Neural crest cell (in vitro differentiated cells): ENCODE measurements at places on chromosomes 1 and 21.

DNA sequence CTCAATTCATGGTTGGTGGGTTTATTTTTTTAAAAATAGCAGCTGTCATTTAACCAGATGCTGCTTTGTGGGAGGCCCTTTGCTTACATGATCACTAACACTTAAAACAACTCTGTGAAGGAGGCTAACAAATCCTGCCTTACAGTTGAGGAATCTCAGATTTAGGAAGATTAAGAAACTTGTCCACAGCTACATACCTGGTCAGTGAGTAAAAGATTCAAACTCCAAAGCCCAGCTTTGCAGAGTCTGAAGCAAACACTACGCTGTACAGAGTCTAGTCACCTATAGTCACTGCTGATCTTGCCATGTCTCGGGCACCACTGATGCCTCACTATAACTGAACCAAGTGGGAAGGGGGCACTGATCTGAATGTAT lies 535.4 kb downstream of the SMYD3 start:
- H3K4me1 ChIP-seq = peaks cover 10% of the 10 kb centered on the region
- no peak for DNase-seq
- H3K27me3 ChIP-seq = no peaks in the 10 kb centered on the region
- H3K27ac ChIP-seq = no peak overlapping the region

GRCh38 chr1:26213335-26213905 lies 20.6 kb upstream of the CEP85 start:
- H3K4me1 ChIP-seq = no peaks in the 10 kb centered on the region
- H3K27me3 ChIP-seq = no peaks in the 10 kb centered on the region

- H3K27ac ChIP-seq = no peak overlapping the region
- no peaks in the 10 kb centered on the region for H3K36me3 ChIP-seq
- no peak for DNase-seq
- no peak overlapping the region for H3K4me3 ChIP-seq
- no peaks in the 10 kb centered on the region for H3K4me1 ChIP-seq
- no peaks in the 10 kb centered on the region for H3K27me3 ChIP-seq
These were observed 48.2 kb downstream of the NEK2 start for GRCh38 chr1:211627259-211627658.

GRCh38 chr21:37700641-37701202 lies 215.5 kb downstream of the KCNJ6 start:
- H3K4me3 ChIP-seq = no peak overlapping the region
- H3K27me3 ChIP-seq = peaks cover 29% of the 10 kb centered on the region
- H3K36me3 ChIP-seq = no peaks in the 10 kb centered on the region
- no peaks in the 10 kb centered on the region for H3K4me1 ChIP-seq

- no peak overlapping the region for H3K4me3 ChIP-seq
- no peak overlapping the region for H3K27ac ChIP-seq
These were observed 159.5 kb downstream of the LTN1 start for GRCh38 chr21:28833182-28833581.

DNA sequence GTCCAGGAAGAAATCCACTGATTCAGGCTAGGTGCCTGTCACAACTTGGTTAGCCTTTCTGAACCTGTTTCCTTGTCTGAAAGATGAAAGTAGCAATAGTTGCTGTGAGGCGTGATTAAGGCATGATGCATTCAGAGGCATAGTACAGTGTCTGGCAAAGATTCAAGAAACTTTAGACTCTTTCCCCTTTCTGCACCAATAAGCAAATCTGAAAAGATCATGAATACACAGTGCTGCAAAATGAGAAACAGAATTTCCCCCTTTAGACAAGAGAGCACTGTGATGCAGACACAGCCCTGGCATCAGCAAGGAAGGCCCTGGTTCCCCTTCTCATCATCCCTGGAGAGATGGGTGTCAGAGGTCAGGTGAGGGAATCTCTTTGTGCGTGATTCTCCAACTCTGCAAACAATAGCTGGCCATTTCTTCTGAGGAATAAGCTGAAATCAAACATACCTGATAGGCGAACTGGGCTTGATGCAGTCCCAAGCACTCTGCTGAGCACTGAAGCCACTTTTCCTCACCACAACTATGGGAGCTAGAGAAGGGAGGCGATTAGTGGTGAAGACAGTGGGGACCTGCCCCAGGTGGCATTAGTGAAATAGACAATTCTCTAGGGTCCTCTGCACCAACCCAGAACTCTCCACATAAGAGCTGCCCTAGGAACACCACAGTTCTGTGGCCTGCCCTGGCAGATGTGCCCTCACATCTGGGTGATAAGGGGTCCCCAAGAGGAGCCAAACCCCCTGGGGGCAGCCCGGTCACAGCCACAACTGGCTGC lies 41.7 kb downstream of the ITPKB start:
- H3K27ac ChIP-seq = no peak overlapping the region
- H3K36me3 ChIP-seq = no peaks in the 10 kb centered on the region
- no peak overlapping the region for H3K4me3 ChIP-seq
- H3K4me1 ChIP-seq = peaks cover 22% of the 10 kb centered on the region
- no peaks in the 10 kb centered on the region for H3K27me3 ChIP-seq
- no peak for DNase-seq

DNA sequence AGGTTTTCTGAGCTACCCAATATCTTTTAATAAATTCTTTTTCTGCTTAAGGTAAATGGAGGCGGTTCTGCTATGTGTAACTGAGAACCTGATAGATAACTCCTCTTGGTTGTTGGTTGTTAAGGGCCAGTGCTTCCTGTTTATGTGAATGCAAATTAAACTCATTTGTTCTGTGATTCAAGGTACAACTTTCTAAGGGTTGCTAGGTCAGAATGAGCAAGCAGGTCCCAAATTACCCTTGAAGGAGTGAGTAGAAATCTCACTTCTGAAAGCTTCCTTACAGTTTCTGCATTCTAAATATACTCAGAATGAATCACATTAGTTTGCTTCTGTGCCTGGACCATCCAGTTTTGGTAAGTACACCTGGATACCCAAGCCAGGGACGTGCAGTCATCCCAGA lies 15.5 kb upstream of the FAM78B start:
- no peak overlapping the region for H3K4me3 ChIP-seq
- H3K27me3 ChIP-seq = peaks cover 19% of the 10 kb centered on the region
- DNase-seq = no peak
- no peak overlapping the region for H3K27ac ChIP-seq
- no peaks in the 10 kb centered on the region for H3K36me3 ChIP-seq
- no peaks in the 10 kb centered on the region for H3K4me1 ChIP-seq

- H3K4me1 ChIP-seq = peaks cover 22% of the 10 kb centered on the region
- no peaks in the 10 kb centered on the region for H3K27me3 ChIP-seq
- peaks cover 4% of the 10 kb centered on the region for H3K36me3 ChIP-seq
- H3K4me3 ChIP-seq = peak overlapping the region; percentile 11
These were observed 2.4 kb upstream of the ABL2 start for GRCh38 chr1:179231923-179232322.

- peaks cover 55% of the 10 kb centered on the region for H3K4me1 ChIP-seq
- peak overlapping the region; percentile 39 for H3K27ac ChIP-seq
- DNase-seq = no peak
- peaks cover 12% of the 10 kb centered on the region for H3K27me3 ChIP-seq
These were observed 33.6 kb downstream of the SLC2A1 start for GRCh38 chr1:42924851-42925760.

DNA sequence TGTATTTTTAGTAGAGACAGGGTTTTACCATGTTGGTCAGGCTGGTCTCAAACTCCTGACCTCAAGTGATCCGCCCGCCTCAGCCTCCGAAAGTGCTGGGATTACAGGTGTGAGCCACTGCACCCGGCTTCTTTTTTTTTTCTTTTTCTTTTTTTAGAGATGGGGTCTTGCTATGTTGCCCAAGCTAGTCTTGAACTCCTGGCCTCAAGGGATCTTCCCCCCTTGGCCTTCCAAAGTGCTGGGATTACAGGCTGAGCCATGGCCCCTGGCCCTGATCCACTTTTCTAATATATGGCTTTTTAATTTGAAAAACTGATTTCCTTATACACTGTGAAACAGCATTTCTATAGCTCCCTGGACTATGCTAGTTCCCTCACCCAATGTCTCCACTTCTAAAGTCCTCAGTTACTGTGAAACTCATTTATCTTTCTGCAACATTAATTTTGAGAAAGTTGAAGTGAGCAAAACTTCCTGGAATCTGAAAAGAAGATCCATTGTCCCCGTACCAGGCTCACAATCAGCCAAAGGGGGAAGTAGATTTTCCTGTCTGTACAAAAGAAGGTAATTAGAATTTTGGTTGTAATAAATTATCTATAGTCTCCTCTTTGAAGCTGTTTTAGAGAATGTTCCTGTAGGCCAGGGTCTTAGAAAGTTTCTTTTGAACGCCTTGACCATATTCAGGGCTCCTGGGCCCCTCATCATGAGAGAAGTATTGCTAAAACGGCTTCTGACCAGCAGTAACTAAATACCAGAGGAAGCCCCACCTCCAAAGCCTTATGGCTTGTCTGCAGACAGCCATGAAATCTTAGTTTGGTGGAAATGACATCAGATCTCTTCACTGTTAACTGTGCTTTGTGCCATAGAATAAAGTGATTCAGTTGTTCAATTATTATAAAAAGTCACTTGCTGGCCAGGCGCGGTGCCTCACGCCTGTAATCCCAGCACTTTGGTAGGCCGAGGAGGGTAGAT lies 34.9 kb downstream of the DEGS1 start:
- no peak overlapping the region for H3K4me3 ChIP-seq
- H3K36me3 ChIP-seq = no peaks in the 10 kb centered on the region
- H3K4me1 ChIP-seq = peaks cover 6% of the 10 kb centered on the region
- peak overlapping the region; percentile 84 for H3K27ac ChIP-seq

GRCh38 chr1:98268316-98268715 lies 347.5 kb upstream of the DPYD start:
- H3K27ac ChIP-seq = no peak overlapping the region
- peaks cover 6% of the 10 kb centered on the region for H3K4me1 ChIP-seq
- no peaks in the 10 kb centered on the region for H3K36me3 ChIP-seq
- no peak for DNase-seq

- H3K27me3 ChIP-seq = no peaks in the 10 kb centered on the region
- peaks cover 28% of the 10 kb centered on the region for H3K4me1 ChIP-seq
- peak overlapping the region; percentile 90 for H3K4me3 ChIP-seq
- no peak for DNase-seq
- no peaks in the 10 kb centered on the region for H3K36me3 ChIP-seq
These were observed 3.0 kb downstream of the HECTD3 start for GRCh38 chr1:45008076-45008475.

- no peaks in the 10 kb centered on the region for H3K36me3 ChIP-seq
- no peak for DNase-seq
- H3K27ac ChIP-seq = no peak overlapping the region
- no peaks in the 10 kb centered on the region for H3K27me3 ChIP-seq
- no peak overlapping the region for H3K4me3 ChIP-seq
- no peaks in the 10 kb centered on the region for H3K4me1 ChIP-seq
These were observed 56.7 kb upstream of the SRP9 start for GRCh38 chr1:225720937-225721336.

DNA sequence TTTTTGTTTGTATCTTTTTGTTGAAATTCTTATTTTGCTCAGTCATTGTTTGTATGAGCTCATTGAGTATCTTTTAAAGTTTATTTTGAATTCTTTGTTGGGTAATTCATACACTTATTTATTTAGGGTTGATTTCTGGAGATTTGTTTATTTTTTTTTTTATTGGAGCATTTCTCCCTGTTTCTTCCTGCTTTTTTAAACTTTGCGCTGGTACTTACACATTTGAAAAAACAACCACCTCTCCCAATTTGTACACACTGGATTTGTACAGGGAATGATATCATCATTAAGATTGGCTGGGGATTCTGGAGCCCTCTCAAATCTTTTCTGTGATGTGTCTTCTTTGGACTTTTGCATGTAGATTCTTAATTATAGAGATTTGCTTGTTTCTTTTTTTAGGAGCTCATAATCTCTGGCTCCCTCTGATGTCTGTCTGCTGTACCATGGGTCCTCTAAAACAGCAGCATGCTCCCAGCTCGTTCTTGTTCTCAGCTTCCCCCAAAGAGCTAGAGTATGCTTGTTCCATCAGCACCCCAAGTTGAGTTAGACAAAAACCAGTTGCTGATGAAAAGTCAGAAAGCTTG lies 310.7 kb downstream of the DUSP10 start:
- no peak for DNase-seq
- H3K27ac ChIP-seq = no peak overlapping the region
- peaks cover 11% of the 10 kb centered on the region for H3K27me3 ChIP-seq
- no peaks in the 10 kb centered on the region for H3K36me3 ChIP-seq
- H3K4me3 ChIP-seq = no peak overlapping the region

DNA sequence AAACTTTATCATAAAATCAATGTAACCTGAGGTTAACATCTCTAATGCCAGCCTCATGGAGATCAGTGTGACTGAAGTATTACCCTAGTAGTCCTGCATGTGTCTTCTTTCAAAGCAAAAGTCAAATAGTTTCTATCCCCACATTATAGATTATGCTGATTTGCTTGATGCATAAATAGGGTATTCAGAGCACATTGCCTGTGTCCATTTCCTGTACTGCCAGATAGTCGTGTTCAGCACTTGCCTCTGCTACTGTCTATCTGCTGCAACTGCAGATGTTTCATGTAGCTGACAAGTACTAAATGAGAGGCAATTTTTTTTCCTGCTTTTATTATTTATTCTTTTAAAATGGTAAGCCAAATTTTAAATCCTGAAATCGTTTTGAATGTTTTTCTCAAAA lies 348.7 kb downstream of the CHRM3 start:
- H3K27ac ChIP-seq = no peak overlapping the region
- peaks cover 2% of the 10 kb centered on the region for H3K27me3 ChIP-seq
- no peaks in the 10 kb centered on the region for H3K36me3 ChIP-seq
- H3K4me1 ChIP-seq = peaks cover 11% of the 10 kb centered on the region
- no peak for DNase-seq

- H3K36me3 ChIP-seq = peaks cover 23% of the 10 kb centered on the region
- H3K4me1 ChIP-seq = peaks cover 36% of the 10 kb centered on the region
- no peak overlapping the region for H3K27ac ChIP-seq
- no peaks in the 10 kb centered on the region for H3K27me3 ChIP-seq
These were observed 24.8 kb downstream of the ST6GALNAC5 start for GRCh38 chr1:76891931-76892622.

- no peak overlapping the region for H3K4me3 ChIP-seq
- H3K4me1 ChIP-seq = no peaks in the 10 kb centered on the region
- DNase-seq = no peak
- peaks cover 3% of the 10 kb centered on the region for H3K36me3 ChIP-seq
- H3K27ac ChIP-seq = no peak overlapping the region
- no peaks in the 10 kb centered on the region for H3K27me3 ChIP-seq
These were observed 28.8 kb downstream of the TFF3 start for GRCh38 chr21:42286416-42286815.

DNA sequence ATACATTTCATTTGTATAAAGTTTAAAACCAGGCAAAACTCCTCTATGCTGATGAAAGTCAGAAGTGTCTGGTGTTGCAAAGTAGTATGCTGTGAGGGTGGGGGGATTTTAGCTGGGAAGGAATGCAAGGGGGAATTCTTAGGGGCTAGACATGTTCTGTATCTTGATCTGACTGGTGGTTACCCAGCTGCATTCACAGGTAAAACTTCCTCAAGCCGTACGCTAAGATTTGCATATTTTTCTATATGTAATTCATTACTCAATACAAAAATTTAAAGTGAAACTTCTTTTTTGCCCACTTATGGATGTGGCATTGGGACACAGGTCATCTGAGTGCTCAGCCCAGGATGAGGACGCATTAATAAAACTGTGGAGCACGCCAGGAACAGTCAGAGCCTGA lies 323.3 kb downstream of the PAPPA2 start:
- H3K36me3 ChIP-seq = no peaks in the 10 kb centered on the region
- no peaks in the 10 kb centered on the region for H3K27me3 ChIP-seq
- H3K27ac ChIP-seq = no peak overlapping the region
- no peak overlapping the region for H3K4me3 ChIP-seq
- H3K4me1 ChIP-seq = peaks cover 12% of the 10 kb centered on the region
- DNase-seq = no peak

GRCh38 chr1:161511018-161511755 lies 5.9 kb downstream of the FCGR2A start:
- H3K4me3 ChIP-seq = no peak overlapping the region
- no peaks in the 10 kb centered on the region for H3K36me3 ChIP-seq
- H3K4me1 ChIP-seq = peaks cover 13% of the 10 kb centered on the region
- DNase-seq = no peak
- peaks cover 62% of the 10 kb centered on the region for H3K27me3 ChIP-seq
- no peak overlapping the region for H3K27ac ChIP-seq
